Hepatocyte (in vitro differentiated cells): ENCODE measurements at places on chromosomes 13 and 19. TPM values are rescaled to one million over a fixed set of nuclear protein-coding genes. Genes with fewer than 3 reads are reported as not detected.

Gene CD22
- 1.6 and 3.5 TPM in 2 replicates for total RNA-seq

Gene DLL3
- 0.16 and 1.6 TPM in 2 replicates for total RNA-seq

Gene ACER1
- total RNA-seq = not detected in 2 replicates

- DNase-seq = peak; percentile 94
- H3K27ac ChIP-seq = peak overlapping the region; percentile 86
These were observed 63.4 kb downstream of the EFNB2 start for GRCh38 chr13:106471957-106472543.

Gene ZNF790
- total RNA-seq = 8.7 and 13.8 TPM in 2 replicates

DNA sequence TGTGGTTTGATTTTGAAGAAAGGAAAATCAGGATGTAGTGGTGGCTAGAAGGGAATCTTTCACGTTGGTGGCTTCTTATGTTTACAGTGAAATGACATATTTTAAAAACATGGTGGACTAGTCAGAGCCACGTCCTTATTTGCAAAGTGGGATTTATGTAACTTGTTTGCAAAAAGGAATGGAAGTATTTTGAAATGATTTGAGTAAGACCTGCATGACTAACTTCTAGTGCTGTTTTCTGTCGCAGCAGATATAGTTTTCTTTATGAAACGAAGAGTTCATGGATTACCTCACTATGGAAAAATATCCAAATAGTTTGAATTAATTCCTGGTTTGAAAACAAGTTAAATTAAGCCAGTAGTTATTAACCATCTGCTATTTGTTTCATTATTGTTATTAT, 476.5 kb downstream of the MYO16 start:
- H3K27me3 ChIP-seq = peaks cover 8% of the 10 kb centered on the region
- no peaks in the 10 kb centered on the region for H3K4me1 ChIP-seq
- no peak for DNase-seq

DNA sequence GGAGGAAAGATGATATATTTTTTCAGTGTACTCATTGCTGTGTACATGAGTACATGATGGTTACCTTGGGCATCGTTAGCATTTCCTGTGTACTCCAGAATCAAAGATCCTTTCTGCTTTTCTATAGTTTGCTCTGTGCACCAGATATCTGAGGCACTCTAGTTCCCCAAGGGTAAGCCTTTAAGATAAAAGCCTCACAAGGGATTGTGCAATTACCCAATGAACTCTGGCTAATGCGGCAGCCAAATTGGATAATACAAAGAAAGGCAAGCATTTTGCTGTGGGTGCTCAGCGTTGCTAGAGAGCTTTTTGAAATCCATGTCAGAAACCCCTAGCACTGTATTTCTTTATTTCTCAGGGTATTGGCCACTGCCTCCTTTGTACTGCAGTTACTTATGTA, 2.9 kb downstream of the CYSLTR2 start:
- H3K4me3 ChIP-seq = no peak overlapping the region
- no peak for DNase-seq
- no peaks in the 10 kb centered on the region for H3K36me3 ChIP-seq
- no peaks in the 10 kb centered on the region for H3K27me3 ChIP-seq
- peak overlapping the region; percentile 33 for H3K27ac ChIP-seq
